ENCODE measurements at places on chromosomes 3 and 15.

GRCh38 chr15:39336926-39337325 is 244.0 kb upstream of the THBS1 start:
- DNase-seq, result no peak

GRCh38 chr3:133479401-133479800 is 79.5 kb downstream of the BFSP2 start:
- no peak for DNase-seq

DNA sequence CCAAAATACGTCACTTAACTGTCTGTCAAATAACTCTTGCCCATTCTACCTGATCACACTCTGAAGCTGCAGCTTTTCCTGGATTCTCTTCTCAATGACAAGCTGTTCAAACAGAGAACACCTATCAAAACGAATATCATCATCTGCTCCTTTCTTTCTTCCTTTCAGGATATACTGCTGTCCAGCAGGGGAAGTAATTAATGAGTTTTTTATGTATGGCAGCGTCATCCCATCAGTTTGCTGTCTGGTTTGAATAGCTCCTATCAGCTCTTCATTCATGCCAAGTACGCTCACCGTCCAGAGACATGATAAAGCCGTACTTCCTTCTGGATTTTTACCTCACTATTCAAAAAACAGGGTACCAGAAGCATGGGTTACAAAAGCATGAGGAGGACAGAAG is at the start of gene CHRM5:
CHRM5 (plus strand) TSS at position 274 of the 400 bp plus-strand sequence. CDS start 94,221 bp downstream, outside the sequence.
- no peak for DNase-seq

DNA sequence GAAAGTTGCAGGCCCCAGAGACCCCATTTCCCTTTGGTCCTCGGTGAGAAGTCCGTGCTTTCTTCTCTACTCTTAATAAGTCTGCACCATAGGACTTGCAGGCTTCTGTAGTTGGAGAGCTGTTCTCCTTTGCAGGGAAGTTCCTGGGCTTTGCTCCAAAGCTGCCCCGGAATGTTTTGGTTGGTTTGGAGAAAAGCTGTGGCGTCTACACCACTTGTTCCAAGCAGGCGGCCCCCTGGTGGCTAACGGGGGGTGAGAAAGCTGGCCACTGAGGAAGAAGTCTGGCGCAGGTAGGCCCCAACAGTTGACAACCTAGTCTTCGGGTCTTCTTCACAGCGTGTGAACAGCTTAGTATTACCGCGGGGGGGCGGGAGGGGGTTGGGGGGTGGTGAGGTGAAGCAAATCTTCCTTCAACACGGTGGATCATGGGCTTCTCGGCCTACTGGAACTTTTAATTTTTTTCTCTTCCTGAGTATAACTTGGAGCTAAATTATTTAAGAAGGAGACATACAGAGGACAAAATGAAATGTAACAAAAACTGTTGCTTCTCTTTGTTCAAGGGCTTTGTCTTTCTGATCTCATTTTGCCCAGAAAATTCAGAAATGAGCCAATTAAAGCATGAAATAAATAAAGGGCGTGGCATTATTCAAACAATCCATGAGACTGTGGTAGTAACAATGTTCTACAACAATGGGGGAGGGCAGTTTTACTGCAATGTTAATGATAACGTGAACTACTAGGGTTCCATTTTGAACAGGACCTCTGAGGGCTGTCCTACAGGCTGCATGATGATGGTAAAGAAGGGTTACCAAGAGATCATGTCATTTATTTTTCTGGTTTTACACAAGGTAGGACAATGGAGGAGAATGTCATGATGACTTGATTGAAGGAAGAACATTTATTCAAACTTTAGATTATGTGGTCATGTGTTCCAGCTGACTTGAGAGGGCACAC is 2.2 kb upstream of the THRB start:
- DNase-seq, result no peak

DNA sequence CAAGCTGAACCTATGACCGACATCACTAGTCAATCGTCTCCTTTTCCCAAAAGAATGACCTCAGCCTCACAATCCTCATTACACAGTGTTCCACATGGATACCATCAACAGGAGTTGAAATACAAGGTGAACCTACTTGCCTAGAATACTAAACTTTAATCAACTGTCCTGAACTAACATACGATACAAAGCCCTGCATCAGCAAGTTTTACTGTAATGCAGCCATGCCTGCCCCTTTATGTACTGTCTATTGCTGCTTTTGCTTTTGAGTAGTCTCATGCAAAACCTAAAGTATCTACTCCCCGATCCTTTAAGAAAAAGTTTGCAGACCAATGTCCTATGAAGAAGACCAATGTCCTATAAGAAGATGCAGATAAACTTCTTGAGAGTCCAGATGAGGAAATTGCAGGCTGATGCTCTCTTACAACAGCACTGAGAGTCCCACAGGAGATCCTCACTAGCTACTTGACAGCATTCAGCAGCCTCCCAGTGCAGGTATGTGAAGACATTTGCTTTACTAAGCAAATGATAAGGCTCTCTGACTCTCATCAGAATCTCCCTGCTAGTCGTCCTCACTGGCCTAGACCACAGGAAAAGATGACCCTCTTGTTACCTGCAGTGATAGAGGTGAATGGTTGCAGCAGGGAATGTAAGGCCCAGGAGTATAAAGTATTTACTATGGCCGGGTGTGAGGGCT is 23.6 kb downstream of the SUCLG2 start:
- no peak for DNase-seq

DNA sequence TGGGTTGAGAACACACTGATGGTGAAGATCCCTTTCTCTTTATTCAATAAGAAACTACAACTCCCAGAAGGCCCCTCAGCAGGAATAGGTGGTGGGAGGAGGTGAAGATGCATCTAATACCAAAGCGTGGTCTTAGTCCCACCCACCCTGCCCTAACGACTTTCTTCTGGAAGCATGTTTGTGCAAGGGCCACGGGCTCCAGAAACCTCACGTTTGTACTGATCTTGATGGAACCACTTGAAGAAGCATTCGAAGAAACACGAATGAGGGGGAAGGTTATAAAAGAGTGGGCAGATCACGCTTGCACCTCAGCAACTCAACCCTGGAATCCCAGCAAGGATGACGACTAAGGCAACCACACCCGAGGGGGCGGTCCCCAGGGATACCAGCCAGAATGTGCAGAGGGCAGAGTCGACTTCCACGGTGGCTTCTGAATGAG is 10.6 kb upstream of the SLC25A36 start:
- DNase-seq, result no peak

DNA sequence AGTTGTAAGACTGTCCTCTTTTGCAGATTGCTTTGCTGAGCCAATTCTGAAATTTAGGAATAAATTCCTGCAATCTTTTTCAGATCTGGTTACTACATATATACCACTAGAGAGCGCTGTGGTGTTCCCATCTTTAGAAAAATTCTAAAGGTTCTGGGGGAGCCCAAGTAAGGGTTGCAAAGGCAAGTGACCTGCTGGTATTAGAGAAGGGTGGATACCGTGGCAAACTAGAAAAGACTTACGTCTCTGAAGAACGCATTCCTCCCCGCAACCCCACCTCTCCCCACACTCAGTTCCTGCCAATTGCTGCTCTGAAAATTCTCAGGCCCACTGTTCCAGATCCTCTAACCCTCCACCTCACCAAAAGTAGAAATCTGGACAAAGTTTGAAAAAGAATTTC is 48.5 kb downstream of the EFHB start:
- no peak for DNase-seq

DNA sequence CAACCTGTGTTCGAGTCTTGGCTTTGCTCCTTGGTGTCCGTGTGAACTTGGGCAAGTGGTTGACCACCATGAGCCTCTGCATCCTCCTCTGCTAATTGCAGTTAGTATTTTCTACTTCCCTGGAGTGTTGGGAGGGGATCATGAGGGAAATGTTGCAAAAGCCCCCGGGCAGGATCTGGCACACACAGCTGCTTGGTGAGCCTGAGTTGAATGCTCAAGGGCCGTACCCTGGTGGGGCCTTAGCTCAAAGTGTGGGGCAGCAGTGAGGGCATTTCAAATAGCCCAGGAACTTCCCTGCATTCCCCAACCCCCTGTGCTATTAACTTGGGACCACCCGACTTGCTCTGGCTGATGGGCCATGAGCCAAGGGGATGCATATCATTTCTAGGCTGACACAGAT is 94.9 kb upstream of the SLC6A11 start:
- no peak for DNase-seq

DNA sequence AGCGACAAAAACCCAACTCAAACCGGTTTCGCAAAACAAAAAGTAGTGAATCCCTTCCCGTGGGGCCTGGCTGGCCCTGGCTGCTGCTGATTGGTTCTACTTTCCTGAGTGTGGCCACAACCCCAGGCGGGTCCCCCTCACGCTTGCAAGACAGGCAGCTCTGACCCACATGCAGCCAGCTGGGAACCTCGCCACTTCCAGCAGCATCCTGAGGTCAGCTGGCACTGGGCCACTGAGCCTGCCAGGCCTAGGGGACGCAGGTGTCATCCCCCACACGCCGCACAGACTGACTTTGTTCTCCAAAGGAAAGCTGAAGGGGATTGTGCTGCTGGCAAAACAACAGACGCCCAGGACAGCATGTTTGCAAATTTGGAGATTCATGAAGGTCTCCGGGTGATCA is 111.1 kb downstream of the TPRA1 start:
- DNase-seq, result no peak

- DNase-seq, result no peak
Observed at GRCh38 chr3:57917601-57918000, 90.6 kb upstream of the FLNB start.

- no peak for DNase-seq
Observed at GRCh38 chr3:178538056-178538455, 1.8 kb downstream of the KCNMB2 start.

- no peak for DNase-seq
Observed at GRCh38 chr3:137052298-137052697, 94.5 kb downstream of the IL20RB start.

DNA sequence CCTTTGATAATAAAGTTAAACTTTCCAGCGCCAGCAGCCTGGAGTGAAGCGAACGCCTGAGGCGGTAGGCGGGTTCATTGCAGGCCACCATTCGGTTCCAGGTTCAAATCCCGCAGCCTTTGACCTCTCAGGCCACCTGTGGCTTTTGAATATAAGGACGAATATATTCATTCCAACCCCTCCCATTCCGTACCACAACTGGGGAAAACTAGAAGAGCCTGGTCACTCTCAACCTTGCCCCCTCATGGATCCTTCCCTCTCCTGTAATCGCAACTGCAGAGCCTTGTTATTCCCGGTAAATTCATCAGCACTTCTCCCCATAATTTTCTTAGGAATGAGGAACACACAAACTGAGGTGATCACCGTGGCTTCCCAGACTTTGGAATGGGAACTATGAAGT is 35.2 kb downstream of the ZIC4 start:
- no peak for DNase-seq

GRCh38 chr15:75669191-75669878 is 21.6 kb downstream of the SNX33 start:
- no peak for DNase-seq

DNA sequence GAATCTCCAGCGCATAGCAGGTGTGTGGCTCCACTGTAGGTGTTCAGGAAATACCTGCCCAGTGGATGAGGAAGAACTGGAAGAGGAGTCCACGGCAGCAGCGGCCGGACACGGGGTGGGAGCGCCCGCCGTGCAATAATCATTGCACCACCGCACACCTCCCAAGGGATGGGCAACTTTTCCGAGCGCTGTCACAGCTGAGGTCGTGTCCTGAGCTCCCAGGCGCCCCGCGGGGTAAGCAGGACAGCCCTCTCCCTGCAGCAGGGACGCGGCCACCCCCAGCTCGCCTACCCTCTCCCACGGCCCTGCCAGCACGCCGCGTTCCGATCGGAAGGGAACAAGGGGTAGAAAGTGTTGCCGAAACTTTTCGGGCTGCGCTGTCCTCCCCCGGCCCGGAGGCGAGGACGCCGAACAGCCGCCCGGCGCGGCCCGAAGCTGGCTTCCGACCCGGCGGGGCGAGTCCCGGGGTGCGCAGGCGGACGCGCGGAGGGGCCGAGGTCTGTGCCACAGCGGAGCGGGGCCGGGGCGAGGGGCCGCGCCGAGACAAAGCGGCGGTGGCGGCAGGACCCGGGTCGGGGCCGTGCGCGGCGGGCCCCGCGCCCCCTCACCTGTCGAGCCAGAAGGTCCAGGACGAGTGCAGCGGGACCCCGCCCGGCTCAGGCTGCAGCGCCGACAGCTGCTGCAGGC is 475 bp downstream of the EIF4E3 start:
- no peak for DNase-seq

GRCh38 chr15:34650177-34650576 is 66.7 kb upstream of the GOLGA8B start:
- DNase-seq, result no peak

GRCh38 chr3:78154521-78155186 is 1114.8 kb downstream of the ROBO2 start:
- no peak for DNase-seq

DNA sequence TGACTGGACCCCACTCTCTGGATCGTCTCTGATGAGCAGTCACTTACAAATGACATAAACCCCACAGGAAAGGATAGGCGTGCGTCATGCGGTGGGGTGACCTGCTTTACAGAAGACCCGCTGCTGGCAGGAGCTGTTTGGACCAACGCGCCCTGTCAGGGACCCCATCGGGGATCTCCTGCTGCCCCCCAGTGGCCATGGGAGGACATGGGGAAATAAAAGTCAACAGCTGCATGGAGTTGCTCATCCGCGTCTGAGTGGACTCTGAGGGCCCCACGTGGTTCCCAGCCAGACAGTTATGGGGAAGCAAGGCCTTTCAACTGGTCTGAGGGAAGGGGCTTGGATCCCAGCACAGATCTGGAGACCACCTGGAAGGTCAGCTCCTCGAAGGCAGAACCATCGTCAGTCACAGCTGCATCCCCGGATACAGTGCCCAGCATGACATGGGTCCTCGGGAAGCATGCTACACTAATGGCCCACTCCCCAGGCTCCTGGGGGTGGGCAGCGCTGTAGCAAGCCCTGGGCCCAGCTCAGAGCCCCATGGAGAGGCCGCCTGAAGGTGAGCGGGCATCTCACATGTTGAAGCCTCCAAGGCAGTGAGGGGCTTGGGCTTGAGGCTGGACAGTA is 32.1 kb downstream of the PTH1R start:
- DNase-seq, result peak; percentile 60

DNA sequence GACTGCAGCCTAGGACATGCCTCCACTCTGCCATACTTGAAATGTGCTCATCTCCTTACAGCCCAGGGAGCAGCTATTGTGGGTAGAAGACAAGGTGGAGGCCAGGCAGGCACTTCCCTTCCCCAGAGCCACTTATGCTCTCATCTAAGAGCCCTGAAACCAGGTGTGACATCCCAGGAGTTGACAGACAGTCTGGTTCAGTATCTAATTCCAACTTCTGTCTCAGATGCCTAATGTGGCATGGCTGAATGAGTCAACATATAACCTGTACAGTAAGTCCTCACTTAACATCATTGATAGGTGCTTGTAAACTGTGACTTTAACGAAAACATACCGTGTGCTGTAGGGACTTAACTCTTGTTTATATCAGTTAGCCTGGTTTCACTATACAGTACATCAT is 1.2 kb upstream of the CAPN3 start:
- no peak for DNase-seq

DNA sequence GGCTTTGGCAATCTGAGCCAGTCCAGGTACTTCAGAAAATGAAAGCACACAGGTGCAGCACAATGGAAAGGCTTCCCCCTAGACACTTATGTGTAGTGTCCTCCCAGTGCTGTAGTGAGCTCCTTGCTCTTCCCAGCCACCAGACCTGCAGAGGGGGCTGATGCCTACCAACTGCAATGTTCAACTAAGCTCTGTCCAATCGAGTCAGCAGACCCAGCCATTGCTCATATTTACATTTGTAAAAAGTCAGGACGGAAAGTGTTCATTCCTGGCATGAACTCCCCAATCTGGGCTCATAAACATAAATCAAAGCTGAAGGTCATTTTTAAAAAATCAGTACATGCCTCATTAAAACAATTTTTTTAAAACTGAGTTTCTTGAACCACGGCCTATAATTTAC is 73.0 kb downstream of the FOXP1 start:
- DNase-seq, result no peak
